ENCODE measurements at places on chromosomes 1 and 21. TPM values are rescaled to one million over a fixed set of nuclear protein-coding genes. Genes with fewer than 3 reads are reported as not detected.

- DNase-seq = no peak
Measured at GRCh38 chr1:110556471-110556807, 37.5 kb upstream of the KCNA10 start.

- DNase-seq = no peak
Measured at GRCh38 chr21:14382486-14382834, 486 bp downstream of the HSPA13 start.

DNA sequence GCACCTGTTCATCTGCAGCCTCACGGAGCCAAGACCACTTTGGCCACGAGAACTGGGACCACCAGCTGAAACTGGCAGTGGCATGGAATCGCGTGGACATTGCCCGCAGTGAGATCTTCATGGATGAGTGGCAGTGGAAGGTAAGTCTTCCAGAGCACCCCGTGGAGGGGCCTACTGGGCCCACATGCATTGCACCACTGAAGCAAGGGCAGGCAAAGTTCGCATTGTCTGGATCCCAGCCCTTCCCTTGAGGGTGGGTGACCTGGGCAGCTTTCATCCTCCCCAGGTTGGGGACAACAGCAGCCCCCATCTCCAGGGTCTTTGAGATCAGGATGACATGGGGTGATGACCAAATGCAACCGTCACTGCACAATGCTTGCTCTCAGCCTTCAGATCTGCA lies 37.5 kb downstream of the TRPM2 start:
- no peak for DNase-seq

- no peak for DNase-seq
Measured at GRCh38 chr1:63864224-63864641, 90.4 kb downstream of the ROR1 start.

- DNase-seq = no peak
Measured at GRCh38 chr21:46347791-46348381, 23.9 kb downstream of the PCNT start.

GRCh38 chr1:180235502-180236239 lies 5.6 kb downstream of the LHX4 start:
- DNase-seq = no peak

- DNase-seq = no peak
Measured at GRCh38 chr1:204936765-204937164, 66.1 kb downstream of the NFASC start.

GRCh38 chr1:115723756-115724155 lies 44.8 kb downstream of the CASQ2 start:
- DNase-seq = no peak

- DNase-seq = no peak
Measured at GRCh38 chr1:33359931-33360330, 39.0 kb upstream of the A3GALT2 start.

DNA sequence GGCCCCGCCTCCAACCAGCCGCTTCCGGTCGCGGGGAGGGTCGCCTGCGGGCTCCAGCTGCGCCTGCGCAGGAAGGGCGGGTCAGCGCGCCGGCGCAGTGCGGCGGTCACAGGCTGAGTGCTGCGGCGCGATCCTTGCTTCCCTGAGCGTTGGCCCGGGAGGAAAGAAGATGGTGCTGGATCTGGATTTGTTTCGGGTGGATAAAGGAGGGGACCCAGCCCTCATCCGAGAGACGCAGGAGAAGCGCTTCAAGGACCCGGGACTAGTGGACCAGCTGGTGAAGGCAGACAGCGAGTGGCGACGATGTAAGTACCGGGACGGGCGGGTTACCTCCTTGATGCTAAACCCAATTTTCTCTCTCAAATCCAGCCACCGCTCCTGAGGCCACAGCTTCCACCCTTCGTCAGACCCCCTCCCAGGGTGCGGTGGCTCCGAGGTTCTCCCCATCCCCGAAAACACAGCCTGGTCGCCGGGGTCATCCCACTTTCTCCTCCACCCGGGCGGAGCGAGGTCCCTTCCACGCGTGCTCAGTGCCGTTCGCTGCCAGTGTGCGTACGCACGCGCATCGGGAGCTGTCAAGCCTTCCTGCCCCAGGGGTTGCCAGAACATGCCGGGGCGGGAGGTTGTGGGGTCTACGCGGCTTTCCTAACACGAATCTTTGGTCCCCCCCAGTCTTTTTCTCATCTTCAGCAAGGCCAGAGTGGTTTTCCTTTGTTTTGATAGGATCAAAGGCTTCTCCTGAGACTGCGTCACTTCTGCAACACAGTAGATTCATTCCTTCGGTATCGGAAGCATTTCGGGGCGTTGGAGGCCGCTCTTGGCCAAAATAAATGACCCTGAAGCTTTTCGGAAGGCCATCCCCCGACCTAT lies at the start of gene SARS1:
SARS1 (plus strand) TSS at position 95 of the 870 bp plus-strand sequence; CDS start at position 170, 75 bp downstream.
- peak; percentile 87 for DNase-seq

GRCh38 chr1:232282498-232282897 lies 347.4 kb downstream of the SIPA1L2 start:
- DNase-seq = no peak

DNA sequence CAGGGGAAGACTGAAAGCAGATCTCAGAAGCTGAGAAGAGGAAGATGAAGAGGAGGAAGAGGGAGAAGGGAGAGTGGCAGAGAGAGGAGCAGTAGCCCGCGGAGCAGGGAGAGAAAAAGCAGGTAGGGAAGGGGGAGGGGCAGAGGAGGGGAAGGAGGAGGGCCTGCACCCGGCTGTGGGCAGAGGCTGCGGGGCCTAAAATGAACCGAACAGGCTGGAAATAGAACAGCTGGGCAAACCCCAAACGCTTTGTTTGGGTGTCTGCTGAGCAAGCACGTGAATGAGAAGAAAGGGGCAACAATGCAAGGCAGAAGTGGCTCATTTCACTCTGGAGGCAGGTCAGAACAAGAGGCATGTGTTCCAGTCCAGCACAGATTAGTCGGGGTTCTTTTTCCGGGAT lies 33.5 kb downstream of the KCNC4 start:
- DNase-seq = no peak

- DNase-seq = no peak
Measured at GRCh38 chr1:241592273-241592958, 47.8 kb downstream of the CHML start.

DNA sequence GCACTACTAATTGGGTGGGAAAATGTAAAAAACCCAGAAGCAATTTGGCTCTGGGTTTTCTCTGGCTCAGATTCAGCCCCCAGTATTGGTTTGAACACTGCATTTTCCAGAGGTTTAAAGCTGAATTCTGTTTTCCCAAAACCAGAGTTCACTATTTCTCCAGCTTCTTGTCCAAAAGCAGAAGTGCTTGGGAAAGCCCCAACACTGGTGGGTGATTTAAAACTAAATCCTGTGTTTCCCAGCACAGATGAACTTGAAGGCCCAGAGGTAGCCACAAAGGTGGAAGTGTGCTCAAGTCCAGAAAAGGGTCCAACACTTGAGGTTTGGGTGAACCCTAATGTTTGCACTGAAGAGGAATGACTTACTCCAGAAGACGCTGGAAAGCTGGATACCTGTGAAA lies 678 bp downstream of the MCM3AP start:
- no peak for DNase-seq

DNA sequence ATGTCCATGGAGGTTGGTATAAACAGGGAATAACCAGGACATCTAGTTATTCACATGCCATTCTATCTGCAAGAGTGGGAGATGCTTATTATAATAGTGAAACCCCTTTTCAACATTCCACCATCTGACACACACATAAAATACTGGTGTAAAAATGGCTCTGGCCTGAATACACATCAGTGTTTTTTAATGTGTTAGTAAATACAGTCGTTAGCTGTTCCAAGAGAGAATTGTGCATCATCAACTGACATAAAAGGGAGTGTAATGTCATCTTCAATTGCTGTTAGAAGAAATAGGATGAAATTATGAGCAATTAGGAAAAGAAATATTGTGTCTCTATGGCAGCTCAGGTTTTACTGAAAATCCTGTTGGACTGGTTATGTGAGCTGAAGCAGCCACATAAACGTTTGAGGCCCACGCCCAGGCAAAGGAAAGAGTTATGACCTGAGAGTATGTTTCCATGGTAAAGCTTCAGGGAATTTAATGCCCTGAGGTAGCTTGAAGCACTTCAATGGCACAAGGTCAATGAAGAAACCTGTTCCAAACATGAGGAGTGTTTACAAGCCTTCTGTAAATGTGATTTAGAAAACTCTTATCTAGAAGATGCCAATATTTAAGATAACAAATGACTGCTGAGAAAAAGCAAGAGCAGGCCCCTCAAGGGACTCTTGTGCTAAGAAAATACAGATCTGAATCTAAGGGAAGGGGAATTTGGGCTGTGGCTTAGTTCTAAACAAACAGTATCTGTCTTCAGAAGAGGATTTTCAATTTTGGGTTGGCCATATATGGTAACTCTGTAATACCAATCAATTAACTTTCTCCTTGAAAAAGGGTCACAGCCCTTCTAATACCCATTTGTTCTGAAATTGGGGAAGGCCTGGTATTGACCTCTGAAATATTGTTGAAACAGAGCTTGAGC lies 384.3 kb downstream of the SEC16B start:
- DNase-seq = no peak

- DNase-seq = peak; percentile 57
Measured at GRCh38 chr1:206766251-206766856, 4.2 kb upstream of the IL19 start.

- no peak for DNase-seq
Measured at GRCh38 chr1:114618606-114619005, 37.2 kb upstream of the BCAS2 start.

GRCh38 chr1:205629751-205630150 lies 2.1 kb downstream of the ELK4 start:
- DNase-seq = no peak

DNA sequence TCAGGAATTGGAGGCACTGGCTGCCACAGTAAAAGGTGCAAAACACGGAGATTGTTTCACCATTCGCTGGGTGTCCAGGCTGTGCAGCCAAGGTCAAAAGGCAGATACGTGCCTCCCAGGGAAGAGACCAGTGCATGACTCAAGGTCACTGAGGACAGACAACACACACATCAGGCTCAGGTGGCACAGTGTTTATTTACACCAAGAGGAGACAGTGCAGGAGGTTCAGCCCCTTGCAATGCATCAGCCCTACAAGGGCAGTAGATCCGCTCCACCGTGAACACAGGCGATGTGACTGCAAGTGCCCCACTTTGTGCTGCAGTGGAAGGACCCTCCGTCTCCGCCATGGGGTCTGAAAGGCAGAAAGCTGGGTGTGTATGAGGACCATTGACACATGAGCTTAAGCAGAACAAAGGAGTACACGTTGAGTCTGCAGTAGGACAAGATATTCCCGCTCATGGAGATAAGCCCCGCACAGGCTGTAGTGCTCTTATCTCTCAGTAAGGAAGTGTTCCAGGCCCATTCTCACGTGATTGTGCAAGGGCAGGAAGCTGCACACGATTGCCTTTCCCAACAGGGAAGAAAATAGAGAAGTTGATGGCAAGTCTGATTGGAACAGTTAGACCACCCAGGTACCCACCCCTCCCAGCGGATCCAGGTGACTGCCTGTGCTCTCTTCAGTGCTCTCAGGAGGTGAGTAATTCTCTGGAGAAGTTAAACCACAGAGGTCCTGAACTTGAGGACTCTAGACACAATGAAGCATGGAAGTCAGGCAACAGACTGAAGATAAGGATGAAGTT lies 37.5 kb upstream of the QSOX1 start:
- no peak for DNase-seq

DNA sequence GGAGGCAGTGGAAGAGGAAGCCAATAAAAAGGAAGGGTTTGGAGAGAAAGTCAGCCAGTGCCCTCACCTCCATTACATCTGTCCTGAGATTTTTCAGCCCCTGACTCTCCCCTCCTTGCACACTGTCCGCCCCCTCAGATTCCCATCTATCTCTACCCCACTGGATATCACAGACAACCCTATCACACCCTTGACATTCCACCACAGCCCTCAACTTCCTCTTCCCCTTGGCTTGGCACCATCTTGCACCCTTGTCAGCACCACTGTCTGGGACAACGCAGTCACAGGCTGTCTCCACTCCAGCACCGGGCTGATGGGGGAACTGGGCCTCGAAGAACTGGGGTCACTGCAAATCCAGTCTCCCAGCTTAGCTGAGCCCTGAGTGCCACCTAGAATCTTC lies 14.2 kb upstream of the PLEKHA6 start:
- no peak for DNase-seq

- DNase-seq = no peak
Measured at GRCh38 chr1:77438236-77438913, 156.6 kb downstream of the AK5 start.

DNA sequence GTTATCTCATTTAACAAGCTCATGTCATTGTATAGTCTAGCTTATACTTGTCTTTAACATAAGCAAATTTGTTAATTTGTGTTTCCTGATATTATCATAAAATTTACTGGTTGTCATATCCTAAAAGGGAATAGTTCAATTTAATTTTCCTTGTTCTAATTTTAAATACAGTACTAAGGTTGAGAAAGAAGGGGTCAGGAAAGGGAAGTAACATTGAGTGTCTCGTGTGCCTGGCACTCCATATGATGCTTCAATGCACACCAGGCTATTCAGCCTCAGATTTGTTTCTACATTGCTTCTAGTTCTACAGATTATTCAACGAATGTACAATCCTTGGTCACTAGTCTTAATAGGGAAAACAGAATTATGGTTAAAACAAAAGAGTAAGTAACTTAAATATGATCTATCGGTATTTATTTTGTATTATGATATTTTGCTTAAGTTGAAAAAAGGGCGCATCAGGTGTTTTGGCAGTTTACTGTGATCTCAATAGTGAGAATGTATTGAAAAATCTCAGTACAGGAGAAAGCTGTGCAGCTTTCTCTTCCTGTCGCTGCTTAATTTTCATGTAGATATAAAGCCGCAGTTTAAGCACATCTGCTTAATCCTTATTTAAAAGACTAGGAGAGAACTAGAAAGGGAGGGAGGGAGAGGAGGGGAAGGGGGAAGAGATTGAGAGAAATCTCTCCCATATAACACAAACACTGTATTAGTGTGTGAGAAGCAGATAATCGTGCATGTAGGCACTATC lies 13.0 kb downstream of the PTPRC start:
- DNase-seq = no peak

- no peak for DNase-seq
Measured at GRCh38 chr21:43605320-43606215, 53.7 kb downstream of the HSF2BP start.

- no peak for DNase-seq
Measured at GRCh38 chr1:63276624-63277023, 45.7 kb upstream of the FOXD3 start.

Gene KIF26B
- 0.16 TPM for total RNA-seq

Gene MYOCOS
- total RNA-seq = not detected

Gene BRDT
- total RNA-seq = not detected

Gene KISS1
- total RNA-seq = not detected

Gene GPA33
- 0.97 TPM for total RNA-seq

Gene MNDA
- 0.39 TPM for total RNA-seq

Gene FGR
- 1.8 TPM for total RNA-seq

Gene DNAH14
- not detected for total RNA-seq

Gene MPZL1
- total RNA-seq = 17.9 TPM

Gene RNU1-4
- total RNA-seq = 1,300 TPM

Gene IVL
- total RNA-seq = not detected

Gene OR10J1
- not detected for total RNA-seq

Gene GPR25
- total RNA-seq = 0.18 TPM

Gene POMGNT1
- 56.4 TPM for total RNA-seq

Gene AKR7A3
- total RNA-seq = 0.29 TPM

Gene PCNX2
- 26.7 TPM for total RNA-seq
